Stimulated activated CD4-positive, alpha-beta T cell treated with anti-CD3 and anti-CD28 coated beads, Interleukin-2, amount 100 ng/mL, for 24 hours (primary cell): ENCODE measurements at places on chromosomes 11 and 22.

GRCh38 chr22:23180893-23181720 lies 798 bp downstream of the BCR start:
- DNase-seq = peak; percentile 30

DNA sequence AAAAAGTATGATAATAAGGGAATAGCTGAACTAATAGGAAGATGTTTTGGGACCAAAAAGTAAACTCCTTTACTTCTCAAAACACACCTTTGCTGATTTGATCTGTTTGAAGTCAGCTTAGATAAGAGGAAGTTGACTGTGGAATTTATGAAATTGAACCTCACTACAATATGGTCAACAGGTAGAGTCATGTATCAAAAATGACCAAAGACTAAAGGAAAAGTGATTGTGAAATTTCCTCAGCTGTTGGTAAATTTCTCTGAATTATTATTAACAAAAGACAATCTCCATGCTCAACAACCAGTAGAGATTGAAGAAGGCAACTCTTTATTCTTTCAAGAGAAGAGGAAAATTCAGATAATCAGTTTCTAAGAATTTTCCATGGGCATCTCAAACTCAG lies 826.5 kb downstream of the KCNA4 start:
- DNase-seq = no peak

GRCh38 chr11:11036848-11037732 lies 179.2 kb upstream of the ZBED5 start:
- no peak for DNase-seq

DNA sequence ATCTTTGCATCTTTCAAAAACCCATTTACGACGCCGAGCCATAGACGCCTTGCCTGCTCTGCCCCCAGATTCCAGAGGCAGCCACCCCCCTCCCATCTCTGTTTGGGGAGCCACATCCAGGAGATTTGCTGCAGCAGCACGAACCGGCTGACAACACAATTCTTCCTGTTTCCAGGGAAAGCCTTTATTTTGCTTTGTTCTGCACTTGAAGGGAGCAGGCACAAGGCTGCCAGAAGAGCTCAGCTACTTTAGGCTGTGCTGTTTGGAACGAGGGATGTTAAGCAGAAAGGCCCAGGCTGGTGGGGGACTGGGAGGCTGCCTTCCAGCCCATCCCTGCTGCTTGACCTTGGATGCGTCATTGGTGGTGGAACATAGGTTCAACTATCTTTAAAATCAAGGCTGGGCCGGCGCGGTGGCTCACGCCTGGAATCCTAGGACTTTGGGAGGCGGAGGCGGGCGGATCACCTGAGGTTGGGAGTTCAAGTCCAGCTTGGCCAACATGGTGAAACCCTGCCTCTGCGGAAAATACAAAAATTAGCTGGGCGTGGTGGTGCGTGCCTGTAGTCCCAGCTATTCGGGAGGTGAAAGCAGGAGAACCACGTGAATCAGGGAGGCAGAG lies 243.9 kb downstream of the MIAT start:
- no peak for DNase-seq

DNA sequence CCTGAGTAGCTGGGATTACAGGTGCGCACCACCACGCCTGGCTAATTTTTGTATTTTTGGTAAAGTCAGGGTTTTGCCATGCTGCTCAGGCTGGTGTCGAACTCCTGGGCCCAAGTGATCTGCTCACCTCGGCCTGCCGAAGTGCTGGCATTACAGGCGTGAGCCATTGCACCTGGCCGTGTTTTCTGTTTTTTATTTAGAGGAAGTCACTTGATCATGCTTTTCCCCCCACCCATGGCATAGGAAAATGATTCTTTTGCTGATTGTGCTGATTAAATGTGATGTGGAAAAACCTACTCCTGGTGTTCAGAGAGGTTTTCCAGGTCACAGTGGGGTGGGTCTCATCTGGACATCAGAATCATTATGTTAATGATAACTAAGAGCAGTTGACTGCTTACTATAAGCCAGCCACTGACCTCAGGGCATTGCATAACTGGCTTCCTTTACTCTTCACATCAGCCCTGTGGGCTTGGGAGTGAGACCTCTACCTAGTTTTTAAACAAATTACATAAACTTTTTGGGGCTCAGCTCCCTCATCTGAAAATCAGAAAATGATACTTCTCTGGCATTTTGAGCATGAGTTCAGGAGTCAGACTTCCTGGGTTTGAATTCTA lies 71.0 kb downstream of the PTPRJ start:
- no peak for DNase-seq

DNA sequence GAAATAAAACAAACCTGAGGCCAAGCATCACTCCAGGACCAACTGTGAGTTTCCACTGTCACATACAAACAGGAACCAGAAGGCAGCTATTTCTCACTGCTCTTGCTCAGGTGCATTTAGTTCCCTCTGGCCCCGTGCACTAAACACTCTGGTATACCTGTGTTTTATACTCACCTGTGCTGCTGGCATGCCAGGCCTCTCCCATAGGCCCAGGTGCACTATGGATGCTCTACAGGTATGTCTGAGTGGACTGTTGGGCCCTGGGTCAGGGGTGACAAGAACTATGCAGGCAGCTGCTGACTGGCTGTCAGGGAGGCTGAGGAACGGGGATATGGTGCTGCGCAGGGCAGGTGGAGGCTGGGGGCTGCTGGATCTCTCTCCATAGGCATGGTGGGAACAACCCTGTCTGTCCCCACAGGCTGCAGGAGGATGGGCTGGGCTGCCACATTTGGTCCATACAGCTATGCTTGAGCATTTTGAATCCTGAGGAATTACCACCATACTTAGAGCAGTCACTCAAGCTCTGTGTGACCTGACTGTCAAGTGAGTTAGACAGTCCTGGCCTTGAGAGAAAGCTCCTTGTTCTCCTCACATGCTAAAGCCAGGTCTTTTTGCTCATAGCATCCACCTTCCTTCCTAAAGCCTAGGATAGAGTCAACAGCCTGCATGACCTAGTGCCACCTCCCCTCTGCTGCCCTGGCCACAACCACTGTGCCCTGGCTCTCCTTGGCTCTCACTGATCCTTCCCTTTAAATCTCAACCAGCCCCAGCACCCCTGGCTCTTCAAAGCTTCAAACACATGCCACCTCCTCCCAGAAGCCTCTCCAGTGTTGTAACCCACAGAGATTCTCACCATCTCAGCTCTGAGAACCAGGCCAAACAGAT lies 72.9 kb downstream of the C11orf58 start:
- DNase-seq = no peak

DNA sequence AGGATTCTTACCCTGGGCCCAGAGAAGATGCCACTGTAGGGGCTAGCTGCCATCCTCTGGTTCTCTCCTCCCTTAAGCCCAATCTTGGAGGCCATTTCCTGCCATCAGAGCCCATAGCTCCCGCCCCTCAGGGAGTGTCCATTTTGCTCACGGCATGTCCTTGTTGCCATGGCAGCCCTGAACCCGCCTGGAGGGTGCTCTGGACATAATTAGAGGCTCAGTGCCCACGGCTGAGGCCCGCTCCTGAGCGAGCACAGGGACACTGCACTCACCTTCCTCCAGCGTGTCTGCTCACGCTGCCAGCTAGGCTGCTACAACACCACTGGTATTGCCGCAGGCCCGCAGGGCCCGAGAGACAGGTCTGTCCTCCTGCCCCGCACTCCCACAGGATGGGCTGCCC lies 11.1 kb upstream of the SUSD2 start:
- DNase-seq = no peak

DNA sequence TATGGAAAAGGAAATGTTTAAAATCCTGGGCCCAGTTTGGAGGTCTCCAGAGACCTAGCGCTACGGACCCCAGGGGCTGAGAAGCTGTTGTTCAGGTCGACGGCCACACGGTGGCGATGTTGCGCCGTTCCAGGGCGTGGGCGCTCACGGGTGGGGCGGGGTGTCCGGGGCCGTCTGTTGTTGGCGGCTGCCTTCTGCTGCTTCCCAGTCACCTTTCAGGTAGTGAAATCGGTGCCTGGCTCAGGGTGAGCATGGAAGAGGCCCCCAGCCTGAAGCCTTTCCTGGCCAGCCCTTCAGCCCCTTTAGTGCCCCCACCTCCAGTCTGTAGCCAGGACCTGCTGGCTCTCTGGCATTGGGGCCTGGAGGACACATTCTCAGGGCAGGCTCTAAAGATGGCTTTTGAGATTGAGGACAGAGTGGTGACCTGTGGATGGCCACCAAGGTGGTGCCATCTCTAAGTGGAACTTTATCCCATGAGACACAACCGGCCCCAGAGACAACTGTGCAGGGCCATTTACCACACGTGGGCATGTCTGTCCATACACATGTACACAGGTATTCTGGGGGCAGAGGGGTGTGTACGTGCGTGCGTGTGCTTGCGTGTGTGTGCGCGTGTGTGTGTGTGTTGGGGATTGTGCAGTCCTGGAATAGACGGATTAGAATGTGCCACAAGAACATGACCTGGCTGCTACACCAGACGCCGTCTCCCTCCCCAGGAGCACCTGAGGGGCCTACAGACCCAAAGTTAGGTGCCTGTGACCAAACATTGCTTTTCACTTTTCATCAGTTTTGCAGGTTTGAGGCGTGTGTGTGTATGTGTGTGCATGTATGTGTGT lies 53.8 kb downstream of the ST14 start:
- peak; percentile 77 for DNase-seq

DNA sequence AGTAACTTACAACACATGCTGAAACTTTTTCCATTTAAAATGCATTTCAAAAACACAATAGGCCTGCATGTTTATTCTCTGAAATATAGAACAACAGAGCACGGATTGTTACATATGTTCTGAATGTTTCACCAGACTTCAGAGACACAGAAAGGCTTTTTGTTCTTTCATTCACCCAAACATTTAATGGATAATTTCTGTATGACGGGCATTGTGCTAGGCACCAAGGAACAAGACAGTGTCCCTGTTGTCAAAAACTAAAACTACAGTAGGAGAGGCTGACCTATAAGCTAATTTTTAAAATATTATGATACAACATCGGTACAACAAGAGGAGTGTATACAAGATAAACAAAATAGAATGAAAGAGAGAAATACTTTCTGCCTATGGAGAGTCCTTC lies 81.9 kb upstream of the TEAD1 start:
- DNase-seq = no peak

DNA sequence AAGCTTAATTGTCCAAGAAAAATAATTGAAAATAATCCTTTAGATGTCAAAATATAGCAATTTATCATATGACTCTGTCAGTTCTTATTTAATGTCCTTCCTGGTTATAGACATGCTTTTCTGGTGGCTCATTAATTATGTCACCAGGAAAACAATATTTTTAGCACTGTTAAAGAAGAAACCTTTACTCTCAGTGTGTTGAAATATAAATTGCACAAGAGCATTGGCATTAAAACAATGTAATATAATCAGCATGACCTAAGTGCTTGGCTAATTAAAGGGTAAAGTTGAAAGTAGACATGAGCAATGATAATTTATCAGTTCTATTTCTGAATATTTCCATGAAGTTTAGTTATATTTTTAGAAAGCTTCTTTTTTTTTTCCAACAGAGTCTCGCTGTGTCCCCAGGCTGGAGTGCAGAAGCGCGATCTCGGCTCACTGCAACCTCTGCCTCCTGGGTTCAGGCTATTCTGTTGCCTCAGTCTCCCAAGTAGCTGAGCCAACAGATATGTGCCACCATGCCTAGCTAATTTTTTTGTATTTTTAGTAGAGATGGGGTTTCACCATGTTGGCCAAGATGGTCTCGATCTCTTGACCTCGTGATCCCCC lies 232.3 kb downstream of the JRKL start:
- no peak for DNase-seq

- DNase-seq = no peak
These were observed 149.0 kb downstream of the PKNOX2 start for GRCh38 chr11:125313271-125314219.

DNA sequence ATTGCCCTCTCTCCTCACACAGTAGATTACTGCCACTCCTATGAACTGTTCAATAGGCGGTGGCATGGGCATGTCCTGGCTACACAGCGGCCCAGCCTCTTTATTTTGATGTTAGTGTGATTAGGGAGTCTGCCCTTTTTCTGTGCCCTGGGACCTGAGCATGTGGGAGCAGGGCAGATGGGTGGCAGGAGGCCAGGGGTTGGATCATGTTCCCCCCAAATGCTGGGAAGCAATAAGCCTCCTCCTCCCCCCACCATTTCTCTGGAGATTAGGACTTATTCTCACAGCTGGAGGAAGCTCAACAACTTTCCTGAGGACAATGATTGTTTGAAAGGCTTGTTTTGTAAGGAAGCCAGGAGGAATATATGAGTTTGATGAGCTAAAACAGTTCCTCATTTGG lies 848 bp downstream of the HEPN1 start:
- DNase-seq = no peak

- no peak for DNase-seq
These were observed 1.1 kb downstream of the SYTL2 start for GRCh38 chr11:85809863-85810262.

- no peak for DNase-seq
These were observed 110.4 kb upstream of the OR4B1 start for GRCh38 chr11:48106166-48106565.

- no peak for DNase-seq
These were observed 41.7 kb upstream of the AQP11 start for GRCh38 chr11:77547863-77548551.

GRCh38 chr22:27654546-27655445 lies 146.8 kb downstream of the MN1 start:
- no peak for DNase-seq

DNA sequence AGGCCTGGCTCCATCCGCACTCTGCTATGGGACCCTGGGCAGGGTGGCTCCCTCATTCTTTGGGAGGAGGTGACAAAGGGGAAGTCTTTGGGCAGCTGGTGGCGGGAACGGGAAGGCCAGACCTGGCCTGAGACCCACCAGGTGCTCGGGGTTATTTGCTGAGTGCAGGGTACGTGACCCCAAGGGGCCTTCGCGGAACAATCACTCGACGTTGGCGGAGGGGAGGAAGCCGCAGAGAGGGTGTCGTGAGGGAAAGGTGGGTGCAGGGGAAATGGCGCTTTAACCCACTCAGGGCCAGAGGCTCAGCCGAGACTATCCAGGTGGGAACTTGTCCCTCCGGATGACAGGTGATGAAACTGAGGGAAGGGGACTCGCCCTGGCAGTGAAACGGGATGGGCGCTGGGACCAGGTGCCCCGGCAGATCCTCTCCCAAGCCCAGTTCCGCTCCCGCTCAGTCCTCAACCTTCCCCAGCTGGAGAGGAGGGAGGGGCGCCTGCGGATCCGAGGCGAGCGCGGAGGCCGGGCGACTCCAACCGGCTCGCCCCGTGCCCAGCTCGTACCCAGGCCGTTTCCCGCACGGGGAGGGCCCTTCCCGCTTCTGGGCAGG lies 911 bp downstream of the A4GALT start:
- DNase-seq = no peak

GRCh38 chr11:75028321-75028720 lies 39.6 kb downstream of the NEU3 start:
- no peak for DNase-seq
